ENCODE measurements at places on chromosomes 1 and 21.

- no peak for DNase-seq
These were observed 78.6 kb downstream of the MAN1C1 start for GRCh38 chr1:25695090-25695770.

GRCh38 chr1:214833178-214833756, 230.3 kb downstream of the CENPF start:
- no peak for DNase-seq

- DNase-seq: no peak
These were observed 335.1 kb downstream of the LTN1 start for GRCh38 chr21:28657566-28657965.

DNA sequence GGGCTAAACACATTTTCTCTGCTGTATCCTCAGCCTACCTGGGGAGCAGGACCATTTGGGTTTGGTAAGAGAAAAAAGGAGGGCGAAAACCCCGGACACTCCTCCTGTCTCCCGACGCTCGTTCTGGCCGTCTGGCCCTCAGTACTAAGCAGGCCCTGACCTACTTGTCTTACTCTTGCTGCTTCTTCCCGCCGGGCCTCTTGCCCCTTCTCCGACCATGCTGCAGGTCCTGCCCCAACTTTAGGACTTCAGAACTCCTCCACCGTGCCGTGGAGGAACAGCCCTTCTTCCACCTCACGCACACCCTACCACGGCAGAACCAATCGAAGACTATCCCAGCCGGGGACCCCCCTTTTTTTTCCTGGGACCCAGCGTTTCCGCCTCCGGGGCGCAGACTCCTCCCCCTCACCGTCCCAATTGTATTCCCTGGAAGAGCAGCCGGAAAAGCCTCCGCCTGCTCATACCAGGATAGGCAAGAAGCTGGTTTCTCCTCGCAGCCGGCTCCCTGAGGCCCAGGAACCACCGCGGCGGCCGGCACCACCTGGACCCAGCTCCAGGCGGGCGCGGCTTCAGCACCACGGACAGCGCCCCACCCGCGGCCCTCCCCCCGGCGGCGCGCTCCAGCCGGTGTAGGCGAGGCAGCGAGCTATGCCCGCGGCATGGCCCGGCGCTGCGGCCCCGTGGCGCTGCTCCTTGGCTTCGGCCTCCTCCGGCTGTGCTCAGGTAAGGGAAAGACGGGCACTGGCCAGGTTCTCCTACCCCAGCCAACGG, at the start of gene CHRNB2:
CHRNB2 (plus strand) TSS at position 393 of the 771 bp plus-strand sequence; CDS start at position 660, 267 bp downstream.
- DNase-seq: peak; percentile 59

GRCh38 chr21:44949779-44950198, 10.0 kb downstream of the SLX9 start:
- peak; percentile 72 for DNase-seq

GRCh38 chr1:106907795-106908194, 148.7 kb upstream of the PRMT6 start:
- DNase-seq: no peak

GRCh38 chr21:20026543-20026942, 971.7 kb upstream of the NCAM2 start:
- no peak for DNase-seq
